ENCODE measurements at places on chromosomes 7 and 10. TPM values are rescaled to one million over a fixed set of nuclear protein-coding genes. Genes with fewer than 3 reads are reported as not detected.

The EPHA1 gene
- total RNA-seq: 12.0 TPM

The ASAH2B gene
- 6.4 TPM for total RNA-seq

The MET gene
- total RNA-seq: 39.9 TPM

The HHEX gene
- total RNA-seq: 34.8 TPM

The RINT1 gene
- 7.5 TPM for total RNA-seq

The SEMA4G gene
- 13.9 TPM for total RNA-seq

The GPR37 gene
- 0.33 TPM for total RNA-seq

The WASHC2C gene
- total RNA-seq: 15.2 TPM
